MCF 10A (cell line): ENCODE measurements at places on chromosomes 2 and 18.

DNA sequence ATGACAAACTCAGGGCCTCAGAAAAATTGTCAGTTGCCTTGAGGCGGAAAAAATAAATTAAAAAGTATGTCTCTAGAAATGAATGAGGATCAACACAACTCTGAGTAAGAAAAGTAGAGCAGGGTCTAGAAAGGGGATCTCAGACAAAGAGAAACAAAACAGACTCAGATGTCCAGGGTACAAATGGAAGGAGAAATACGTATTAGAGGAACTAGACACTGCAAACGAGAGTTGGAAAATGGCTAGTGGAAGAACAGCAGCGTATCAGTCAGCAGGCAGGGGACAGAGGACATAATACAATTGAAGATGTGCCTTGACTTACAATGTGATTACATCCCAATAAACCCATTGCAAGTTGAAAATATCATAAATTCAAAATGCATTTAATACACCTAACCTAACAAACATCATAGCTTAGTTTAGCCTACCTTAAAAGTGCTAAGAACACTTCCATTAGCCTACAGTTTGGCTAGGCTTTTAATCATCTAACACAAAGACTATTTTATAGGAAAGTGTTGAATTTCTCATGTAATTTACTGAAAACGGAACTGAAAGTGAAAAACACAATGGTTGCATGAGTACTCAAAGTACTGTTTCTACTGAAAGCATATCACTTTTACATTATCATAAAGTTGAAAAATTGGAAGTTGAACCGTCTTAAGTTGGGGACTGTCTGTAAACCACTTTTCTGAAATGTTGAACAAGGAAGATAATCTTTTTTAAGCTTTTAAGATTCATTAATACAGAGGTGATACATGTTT lies 182.8 kb downstream of the NBAS start:
- no peak for DNase-seq

- peak; percentile 1 for DNase-seq
These were observed 58.2 kb upstream of the REG3G start for GRCh38 chr2:78967294-78967693.

- no peak for DNase-seq
These were observed 54.9 kb downstream of the MAPRE2 start for GRCh38 chr18:35095983-35096676.

- DNase-seq: no peak
These were observed 2.1 kb upstream of the STK17B start for GRCh38 chr2:196173505-196173904.

- DNase-seq: no peak
These were observed 105.2 kb upstream of the ID2 start for GRCh38 chr2:8576525-8577167.

DNA sequence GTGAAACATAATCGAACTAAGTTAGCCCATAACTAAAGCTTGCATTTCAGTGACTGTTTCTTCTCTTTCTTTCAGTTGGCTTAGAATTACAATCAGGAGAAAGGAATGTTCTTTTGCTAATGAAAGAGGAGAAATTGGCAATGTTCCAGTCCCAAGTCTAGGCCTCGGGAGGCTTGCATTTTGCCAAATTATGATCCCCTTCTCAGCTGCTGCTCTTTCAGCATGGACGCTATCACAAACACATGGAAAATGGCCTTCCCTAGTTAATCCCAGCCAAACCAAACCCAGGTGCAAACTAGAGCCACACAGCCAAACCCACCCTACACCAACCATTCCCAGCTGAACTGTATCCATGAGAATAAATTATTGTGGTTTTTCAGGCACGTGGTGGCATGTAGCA lies 605.2 kb upstream of the LRRTM4 start:
- no peak for DNase-seq

DNA sequence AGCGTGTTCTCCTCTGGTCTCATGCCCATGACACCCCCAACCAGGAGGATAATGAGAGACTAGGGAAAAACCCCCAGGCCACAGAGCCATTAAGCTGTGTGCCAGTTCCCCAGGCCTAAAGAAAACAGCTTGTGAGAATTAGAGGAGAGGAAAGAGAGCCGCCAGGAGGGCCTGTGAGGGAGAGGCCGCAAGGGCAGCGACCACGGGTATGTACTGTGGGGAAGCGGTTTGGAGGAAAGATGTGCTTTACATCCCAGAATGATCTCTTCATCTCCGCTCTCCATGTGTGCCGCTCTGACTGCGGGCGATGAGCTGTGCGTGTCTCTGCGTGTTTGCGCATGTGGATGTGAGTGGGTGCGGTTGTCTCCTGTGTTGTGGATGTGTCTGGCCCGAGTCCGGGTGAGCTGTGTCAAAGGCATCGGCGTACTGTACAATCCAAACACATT lies 82.9 kb downstream of the DYSF start:
- no peak for DNase-seq

DNA sequence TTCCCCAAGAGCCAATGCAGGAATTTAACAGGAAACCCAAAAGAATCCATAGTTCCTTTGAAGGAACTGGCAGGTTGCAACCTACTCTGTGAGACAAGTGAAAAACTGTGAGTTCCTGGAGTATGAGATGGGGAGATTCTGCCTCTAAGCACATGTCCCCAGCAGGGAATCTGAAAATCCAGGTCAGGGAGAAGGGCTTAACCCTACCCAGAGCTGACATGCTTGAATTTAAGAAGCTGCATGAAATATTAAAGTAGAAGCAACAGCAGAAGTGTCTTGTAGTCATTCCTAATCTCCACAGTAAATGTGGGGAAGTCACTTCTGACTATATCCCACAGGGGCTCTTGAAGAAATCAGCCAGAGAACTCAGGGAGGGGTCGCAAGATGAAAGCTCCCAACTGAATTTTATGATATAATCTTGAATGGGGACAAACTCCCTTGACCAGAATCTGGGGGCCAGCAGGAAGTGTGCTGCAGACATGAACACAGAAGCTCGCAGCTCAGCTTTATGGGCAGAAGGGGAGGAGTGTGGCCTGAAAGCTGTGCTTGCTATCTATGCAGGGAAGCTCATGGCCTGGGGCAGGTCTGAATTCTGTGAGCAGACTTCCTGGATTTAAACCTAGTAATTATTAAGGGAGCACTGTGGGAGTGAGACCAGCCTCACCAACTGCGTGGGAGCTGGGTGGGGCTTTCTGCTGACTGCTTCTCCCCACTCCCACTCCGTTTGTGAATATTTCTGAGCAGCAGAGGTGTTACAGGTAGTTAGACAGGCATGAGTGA lies 184.1 kb upstream of the KYNU start:
- DNase-seq: no peak

GRCh38 chr2:28271919-28272250 lies 120.8 kb upstream of the FOSL2 start:
- DNase-seq: no peak

DNA sequence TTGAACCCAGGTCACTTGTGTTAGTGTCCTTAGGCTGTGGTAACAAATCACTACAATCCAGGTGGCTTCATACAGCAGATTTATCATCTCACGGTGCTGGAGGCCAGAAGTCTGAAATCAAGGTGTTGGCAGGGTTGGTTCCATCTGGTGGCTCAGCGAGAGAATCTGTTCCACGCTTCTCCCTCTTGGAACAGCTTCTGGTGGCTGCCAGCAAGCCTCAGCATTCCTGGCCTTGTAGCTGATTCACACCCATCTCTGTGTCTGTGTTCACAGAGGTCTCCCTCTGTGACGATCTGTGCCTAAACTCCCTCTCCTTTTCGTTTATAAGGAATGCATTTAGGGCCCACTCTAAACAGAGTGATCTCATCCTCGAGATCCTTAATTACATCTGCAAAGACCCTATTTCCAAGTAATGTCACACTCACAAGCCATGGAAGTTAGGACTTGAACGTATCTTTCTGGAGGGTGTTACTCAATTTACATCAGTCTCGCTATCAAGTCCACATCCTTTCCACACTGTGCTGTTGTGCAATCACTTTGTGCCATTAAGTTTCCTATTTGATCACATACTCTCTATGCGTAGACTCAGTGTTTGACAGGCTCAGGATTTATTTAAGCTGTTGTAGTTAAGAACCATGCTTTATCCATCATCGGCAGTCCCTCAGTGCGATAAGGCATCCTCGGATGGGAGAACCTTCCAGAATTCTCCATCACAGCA lies 164.4 kb downstream of the SOCS6 start:
- DNase-seq: no peak

GRCh38 chr2:65746931-65747675 lies 314.7 kb upstream of the SPRED2 start:
- DNase-seq: no peak

DNA sequence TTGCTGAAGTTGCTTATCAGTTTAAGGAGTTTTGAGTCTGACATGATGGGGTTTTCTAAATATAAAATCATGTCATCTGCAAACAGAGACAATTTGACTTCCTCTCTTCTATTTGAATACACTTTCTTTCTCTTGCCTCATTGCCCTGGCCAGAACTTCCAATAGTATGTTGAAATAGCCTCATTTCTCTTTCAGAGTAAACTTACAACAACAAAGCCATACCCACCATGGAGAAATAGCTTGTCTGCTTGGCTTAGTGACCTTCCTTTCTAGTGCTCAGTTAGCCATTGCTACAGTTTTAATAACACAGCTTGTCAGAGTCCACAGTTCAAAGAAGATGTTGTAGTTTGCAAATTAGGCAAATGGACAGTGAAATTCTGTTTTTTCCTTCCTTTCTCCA lies 228.0 kb downstream of the ETAA1 start:
- DNase-seq: no peak

DNA sequence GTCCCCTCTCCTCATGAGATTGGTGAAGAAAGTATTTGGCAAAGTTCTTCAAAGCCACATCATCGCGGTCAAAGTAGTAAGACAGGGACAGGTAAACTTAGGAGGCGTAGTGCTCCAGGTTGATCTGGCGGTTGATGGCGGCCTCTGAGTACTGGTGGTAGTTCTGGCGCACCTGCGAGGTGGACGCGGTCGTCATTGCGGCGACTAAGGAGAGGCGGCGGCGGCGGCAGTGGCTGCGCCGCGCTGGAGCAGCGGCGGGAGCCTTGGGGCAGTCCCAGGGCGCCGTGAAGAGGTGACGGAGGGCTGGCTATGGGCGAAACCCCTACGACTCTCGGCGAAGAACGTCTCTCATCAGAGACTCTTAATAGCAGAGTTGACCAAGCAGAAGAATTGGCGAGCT lies 107.2 kb upstream of the UBE2E3 start:
- no peak for DNase-seq

- no peak for DNase-seq
These were observed 261.4 kb downstream of the DYSF start for GRCh38 chr2:71714601-71715240.

DNA sequence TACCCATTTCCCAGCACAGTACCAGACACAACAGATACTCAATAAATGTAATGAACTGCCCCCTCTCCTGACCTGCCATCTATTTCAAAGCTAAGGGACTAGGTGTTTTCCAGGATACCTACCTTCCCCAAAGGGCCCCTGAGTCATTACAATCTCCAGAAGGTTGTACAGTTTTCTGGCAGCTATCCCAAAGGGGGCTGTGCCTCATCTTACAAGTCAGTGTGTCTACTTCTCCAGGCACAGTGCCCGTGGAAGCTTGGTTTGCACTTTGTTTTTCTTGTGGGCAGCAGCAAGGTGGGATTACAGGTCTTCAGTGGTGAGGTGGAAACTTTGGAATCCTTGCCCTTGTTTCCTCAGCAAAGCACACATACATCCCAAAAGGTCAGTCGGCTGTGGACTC lies 62.8 kb upstream of the CYP26B1 start:
- DNase-seq: peak; percentile 82

DNA sequence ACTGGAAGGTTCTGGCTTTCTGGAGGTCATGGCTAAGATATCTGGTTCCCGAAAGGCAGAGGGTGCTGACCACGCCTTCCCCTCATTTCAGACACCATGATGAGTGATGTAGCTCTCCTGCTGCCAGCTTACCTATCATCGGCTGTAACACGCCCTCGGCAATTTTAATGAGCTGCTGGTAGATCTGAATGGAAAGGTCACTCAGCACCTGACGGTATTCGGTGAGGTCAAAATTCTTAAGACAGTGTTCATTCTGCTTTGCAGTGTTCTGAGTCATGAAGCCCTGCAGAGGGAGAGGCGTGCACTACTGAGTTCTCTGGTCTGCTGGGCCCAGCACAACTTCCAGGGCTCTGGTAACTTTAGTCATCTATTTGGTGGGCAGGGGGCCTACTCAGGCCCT lies 25.7 kb upstream of the ACAA2 start:
- peak; percentile 83 for DNase-seq

GRCh38 chr2:122070241-122070731 lies 314.8 kb downstream of the TSN start:
- peak; percentile 42 for DNase-seq

DNA sequence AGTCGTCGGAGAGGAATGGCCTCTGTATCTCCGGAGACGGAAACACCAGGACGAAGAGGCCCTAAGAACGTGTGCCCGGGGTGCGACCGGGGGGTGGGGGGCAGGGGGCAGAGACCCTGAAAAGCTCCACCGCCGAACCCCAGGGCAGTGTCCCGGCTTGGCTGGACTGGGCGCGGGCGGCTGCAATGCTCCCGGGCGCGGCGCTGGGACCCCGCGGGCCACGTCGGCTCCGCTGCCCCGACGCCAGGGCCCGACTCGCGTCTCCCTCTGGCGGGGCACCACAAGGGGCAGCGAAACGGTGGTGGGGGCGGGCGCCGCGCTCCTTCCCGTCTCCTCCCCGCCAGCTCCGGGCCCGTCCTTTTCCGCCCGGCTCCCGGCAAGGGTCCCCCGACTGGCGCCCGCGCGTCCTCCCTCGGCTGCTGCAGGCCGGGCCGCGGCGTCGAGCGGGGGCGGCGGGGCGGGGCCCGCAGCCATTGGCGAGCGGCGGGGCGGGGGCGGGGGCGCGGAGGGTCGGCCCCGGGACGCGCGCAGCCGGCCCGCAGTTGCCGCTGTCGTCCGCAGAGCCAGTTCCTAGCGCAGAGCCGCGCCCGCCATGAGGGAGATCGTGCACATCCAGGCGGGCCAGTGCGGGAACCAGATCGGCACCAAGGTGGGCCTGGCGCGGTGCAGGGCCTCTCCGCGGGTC lies at the start of gene TUBB6:
Gene TUBB6 (plus strand): TSS at position 541 of the 685 bp plus-strand sequence. CDS start 52 bp downstream, at position 593.
- DNase-seq: peak; percentile 68

DNA sequence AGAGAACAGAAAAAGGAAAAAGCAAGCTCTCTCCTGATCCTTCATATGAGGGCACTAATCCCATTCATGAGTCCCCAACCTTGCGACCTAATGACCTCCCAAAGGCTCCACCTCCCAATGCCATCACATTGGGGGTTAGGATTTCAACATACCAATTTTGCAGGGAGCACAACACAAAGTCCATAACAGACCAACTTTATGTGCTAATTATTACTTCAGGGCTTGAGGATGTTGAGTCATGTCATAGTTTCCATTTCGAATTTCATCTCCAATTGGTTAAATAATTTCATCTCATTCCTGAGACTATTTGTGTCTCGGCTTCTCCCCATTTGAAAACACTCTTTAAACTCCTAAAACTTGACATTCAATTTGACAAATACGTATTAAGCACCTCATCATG lies 69.9 kb upstream of the KLF7 start:
- no peak for DNase-seq

- DNase-seq: no peak
These were observed 81.0 kb upstream of the SP3 start for GRCh38 chr2:174046172-174046571.

DNA sequence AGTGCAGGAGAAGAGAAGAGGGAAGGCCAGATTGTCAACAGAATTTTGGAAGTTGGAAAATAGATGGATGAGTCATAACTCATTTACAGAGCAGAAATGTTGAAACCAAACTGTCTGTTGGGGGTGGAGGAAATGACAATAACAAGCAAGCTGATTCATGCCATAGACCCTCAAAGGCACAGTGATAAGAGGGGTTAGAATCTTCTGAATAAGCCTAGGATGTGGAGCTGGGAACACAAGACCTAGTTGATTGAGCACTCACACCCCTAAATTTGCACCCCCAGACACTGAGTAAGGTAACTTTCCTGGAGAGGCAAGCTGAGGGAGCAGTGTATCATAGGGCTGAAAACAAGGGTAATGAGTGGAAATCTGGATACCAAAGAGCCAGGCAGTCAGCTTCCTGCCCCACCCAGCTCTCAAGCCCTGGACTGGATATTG lies 141.4 kb downstream of the SCG2 start:
- peak; percentile 81 for DNase-seq
